ENCODE measurements at places on chromosomes 12 and 14.

- no peak for DNase-seq
Observed at GRCh38 chr14:95998656-95999055, 40.5 kb upstream of the C14orf132 start.

GRCh38 chr14:35333264-35333730 is 41.1 kb downstream of the PSMA6 start:
- DNase-seq: no peak

DNA sequence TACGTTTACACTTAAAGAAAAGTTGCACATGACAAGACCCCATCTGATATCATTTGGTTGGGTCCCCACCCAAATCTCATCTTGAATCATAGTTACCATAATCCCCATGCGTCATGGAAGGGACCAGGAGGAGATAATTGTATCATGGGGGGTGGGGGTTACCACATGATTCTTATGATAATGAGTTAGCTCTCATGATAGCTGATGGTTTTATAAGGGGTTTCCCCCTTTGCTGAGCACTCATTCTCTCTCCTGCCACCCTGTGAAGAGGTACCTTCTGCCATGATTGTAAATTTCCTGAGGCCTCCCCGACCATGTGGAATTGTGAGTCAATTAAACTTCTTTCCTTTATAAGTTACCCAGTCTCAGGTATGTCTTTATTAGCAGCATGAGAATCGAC is 60.3 kb downstream of the PHLDA1 start:
- DNase-seq: no peak

DNA sequence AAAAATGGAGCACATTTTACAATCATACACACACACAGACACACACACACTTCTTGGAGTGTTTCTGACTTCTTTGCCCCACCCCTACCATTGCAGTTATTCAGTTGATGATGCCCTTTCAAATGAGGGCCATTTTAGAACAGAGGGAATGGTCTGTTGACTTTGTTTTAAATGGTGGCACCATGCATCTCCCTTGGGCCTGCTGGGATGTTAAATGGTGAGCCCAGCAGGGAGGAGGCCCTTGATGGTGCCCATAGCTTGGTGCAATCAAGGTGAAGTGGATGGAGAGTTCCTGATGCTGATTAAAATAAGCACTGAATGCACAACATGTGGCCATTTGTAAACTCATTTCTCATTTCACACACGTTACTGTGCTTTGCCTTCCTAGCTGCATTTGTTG is 13.3 kb downstream of the C12orf75 start:
- no peak for DNase-seq

DNA sequence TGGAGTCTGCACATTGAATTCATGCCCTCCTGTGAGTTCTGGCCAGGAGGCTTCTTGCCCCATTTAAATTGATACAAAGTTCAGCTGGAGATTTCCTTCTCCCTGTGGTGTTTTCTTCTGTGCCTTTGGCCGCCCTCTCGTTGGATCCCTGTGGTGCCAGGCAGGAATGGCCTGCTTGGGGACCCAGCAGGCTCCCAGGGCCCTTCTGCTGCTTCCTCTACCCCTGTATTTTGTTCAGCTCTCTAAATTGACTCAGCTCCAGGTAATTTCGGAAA is 197.2 kb downstream of the FOXA1 start:
- DNase-seq: no peak

DNA sequence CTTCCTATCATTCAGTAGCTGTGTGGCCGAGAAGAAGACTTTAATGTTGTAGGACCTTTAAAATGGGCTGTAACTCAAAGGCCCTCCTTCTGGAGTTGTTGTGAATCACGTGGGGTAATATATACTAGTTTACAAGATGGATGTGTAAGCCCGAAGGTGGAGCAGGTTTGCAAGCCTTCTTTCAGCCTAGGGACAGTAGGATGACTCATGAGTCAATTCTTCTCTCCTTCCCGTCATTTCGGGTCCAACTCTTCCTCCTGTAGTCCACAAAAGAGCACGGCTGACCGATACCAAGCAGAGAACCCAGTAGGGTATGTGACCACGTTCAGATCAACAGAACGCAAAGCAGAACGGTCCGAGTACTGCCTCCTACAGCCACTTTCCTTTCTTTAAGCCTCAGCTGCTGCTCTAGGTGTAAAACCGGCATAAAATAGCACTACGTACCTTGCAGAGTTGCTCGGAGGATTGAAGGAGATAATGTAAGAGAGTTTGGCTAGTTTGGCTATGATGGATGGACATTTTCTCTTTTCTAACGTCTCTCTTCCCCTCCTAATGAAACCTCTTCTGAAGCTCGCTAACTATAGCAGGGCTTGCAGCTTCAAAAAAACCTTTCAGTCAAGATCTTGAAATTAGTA is 1.3 kb upstream of the RASSF3 start:
- peak; percentile 53 for DNase-seq

DNA sequence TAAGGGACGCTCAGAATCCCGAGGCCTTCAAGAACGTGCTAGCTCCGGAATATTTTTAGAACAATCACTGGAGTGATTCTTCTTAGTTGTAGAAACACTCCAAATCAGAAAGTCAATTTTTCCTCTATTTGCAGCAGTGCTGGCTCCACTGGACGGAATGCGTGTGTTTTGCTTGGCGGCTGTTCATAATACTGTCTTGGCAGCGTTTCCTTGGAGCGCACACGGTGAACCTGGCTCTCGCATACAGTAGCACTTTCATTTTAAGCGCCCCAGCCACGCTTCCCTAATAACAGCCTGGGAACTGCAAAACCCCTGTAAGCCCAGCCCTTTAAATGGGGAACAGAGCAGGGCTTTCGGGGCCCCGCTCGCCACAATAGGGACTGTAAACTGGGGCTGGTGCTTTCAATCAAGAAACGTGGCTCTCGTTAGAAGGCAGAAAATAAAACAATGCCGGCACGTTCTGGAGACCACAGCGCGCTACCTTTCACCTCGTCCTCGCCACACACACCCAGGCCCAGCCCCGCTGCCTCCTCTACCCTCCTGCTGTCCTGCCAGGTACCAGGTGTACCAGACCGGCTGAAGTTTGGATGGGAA is 79.9 kb downstream of the BCL11B start:
- peak; percentile 38 for DNase-seq

GRCh38 chr14:102558556-102558955 is 33.9 kb upstream of the RCOR1 start:
- no peak for DNase-seq

DNA sequence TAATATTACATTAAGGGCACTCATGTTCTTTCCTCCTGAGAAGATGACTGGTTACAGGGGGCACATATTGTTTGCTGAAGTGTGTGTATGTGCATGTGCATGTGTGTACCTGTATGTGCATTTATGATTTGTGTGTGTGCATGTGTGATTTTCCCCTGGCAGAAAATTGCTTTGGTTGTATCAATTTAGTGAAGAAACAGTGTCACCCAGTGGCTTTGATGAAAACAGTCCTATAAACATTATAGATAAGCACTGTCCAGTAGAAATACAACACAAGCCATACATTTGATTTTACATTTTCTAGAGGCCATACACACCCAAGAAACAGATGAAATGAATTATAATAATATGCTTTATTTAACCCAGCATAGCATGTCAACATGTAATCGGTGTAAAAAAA is 8.6 kb downstream of the PDE3A start:
- DNase-seq: no peak

DNA sequence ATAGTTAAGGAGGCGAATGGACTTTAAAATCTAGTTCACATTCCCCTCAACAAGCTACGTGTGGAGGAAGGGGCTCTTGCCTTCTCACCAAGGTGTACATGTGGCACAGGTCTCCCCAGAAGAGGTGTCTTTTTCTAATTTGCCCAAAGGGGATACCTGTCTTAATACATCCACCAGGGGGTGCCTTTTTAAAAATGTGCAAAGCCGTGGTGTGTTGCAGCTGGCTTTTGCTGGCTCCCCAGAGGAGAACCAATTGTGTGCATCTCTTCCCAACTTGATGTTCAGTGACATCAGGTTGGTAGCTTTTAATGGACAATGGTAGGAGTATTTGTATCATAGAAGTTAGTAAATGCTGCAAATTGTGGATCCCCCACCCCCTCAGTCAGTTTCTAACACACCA is 33.8 kb downstream of the CREBL2 start:
- peak; percentile 63 for DNase-seq

DNA sequence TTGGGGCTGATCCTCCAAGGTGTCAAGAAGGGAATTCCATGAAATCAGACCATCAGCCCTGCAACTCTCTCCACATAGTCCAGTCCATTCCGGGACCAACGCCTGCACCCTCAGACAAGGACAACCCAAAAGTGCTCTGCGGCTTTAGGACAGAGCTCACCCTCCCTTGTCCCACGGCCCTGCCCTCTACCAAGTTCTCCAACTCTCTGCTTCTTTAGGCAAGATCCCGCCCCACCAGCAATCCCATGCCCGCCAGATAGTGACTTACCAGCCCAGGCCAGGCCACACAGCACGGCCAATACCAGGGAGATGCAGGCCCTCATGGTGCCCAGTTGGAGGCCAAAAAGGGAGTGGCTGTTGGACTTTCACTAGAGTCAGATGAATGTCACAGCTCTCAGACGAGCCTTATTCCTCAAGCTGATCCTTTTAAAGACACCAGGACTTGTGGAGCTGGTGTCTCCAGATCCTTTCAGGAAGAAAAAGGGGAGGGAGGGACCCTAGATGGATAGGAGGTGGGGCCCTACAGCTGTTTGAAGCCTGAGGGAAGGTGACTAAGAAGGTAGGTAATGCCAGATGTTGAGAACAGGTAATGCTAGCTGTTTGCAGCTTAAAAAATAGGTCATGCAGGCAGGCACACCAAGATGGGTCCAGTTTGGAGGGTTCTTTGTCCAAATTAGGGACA is at the start of gene ENDOU:
Gene ENDOU, minus strand, starts transcription at position 400 of the 682 bp plus-strand sequence. Its CDS starts 77 bp downstream, at position 323.
- DNase-seq: no peak

DNA sequence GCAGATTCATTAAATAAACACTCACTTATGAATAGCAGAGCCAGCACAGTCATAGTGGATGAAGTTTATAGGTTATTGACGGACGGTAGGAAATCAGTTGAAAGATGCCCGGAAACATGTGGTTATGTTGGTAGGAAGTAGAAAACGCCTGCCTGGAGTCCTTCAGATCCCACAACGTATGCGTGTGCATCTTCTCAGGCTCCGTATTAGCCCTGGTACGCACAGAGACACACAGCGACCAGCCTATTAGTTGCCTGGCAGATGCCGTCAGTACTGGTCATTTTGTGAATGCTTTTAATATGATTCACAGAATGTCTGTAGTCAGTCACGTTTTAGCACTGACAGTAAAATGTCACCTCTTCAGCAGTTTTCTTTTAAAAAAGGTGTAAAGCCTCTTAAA is 196.4 kb downstream of the RGS6 start:
- DNase-seq: no peak

- no peak for DNase-seq
Observed at GRCh38 chr14:28613532-28613931, 153.1 kb upstream of the FOXG1 start.

GRCh38 chr12:108890208-108890607 is 10.3 kb downstream of the DAO start:
- peak; percentile 43 for DNase-seq

GRCh38 chr12:107329569-107330324 is 236.4 kb upstream of the CRY1 start:
- DNase-seq: no peak

GRCh38 chr14:75714991-75715390 is 53.9 kb downstream of the TTLL5 start:
- no peak for DNase-seq

- DNase-seq: no peak
Observed at GRCh38 chr12:26112703-26113147, 12.1 kb downstream of the BHLHE41 start.

- DNase-seq: no peak
Observed at GRCh38 chr14:74610866-74611649, 979 bp downstream of the LTBP2 start.

DNA sequence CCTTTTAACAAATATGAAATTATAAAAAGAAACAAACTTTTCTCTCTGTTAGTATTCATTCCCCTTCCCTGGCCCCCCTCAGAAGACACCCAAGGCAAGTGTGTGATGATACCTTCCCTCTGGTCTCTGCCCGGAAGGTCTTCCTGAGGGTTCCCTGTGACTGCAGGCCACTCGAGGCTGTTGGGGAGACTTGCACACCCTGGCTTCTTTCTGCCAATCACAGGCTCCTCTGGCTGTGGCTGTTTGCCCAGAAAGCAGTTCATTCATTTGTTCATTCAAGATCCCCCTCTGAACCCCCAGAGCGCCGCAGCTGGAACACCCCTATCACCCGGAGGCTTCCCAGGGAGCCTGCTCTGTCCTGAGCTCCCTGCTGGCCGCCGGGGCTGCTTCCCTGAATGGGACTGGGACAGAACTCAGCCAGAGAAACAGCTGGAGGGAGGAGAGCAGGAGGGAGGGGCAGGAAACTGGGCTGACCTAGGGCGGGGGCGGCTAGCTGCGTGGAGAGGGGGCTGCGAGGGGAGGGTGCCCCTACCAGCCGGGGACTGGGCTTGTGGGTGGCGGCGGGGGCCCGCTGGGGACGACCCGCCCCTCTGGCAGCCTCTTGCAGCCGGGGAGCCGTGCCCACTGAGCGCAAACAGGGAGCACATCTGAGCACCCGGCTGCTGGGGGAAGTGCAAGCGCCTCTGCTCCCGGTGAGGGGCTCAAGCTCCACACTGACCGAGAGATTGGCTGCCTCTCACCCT is at the start of gene CMKLR1:
Gene CMKLR1, minus strand, starts transcription at position 397 of the 743 bp plus-strand sequence. CDS start 45,720 bp downstream, outside the sequence.
- no peak for DNase-seq

GRCh38 chr12:25800101-25800500 is 158.4 kb upstream of the RASSF8 start:
- no peak for DNase-seq

DNA sequence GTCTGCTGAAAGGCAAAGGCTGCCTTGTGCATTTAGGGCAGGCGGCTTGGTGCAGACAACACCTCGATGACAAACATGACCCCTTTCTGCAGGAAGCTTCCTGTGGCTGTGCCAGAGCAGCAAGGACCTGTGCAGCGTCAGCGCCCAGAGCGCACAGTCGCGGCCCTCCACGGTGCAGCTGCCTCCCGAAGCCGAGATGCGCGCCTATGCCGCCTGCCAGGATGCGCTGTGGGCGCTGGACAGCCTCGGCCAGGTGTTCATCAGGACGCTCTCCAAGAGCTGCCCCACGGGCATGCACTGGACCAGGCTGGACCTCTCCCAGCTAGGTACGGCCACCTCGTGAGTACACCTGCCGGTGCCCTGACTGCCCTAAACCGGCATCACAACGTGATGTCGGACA is 57.3 kb downstream of the ANKRD9 start:
- no peak for DNase-seq

- DNase-seq: no peak
Observed at GRCh38 chr12:3881281-3881950, 8.2 kb upstream of the PARP11 start.
